ENCODE measurements at places on chromosomes 5 and 9.

DNA sequence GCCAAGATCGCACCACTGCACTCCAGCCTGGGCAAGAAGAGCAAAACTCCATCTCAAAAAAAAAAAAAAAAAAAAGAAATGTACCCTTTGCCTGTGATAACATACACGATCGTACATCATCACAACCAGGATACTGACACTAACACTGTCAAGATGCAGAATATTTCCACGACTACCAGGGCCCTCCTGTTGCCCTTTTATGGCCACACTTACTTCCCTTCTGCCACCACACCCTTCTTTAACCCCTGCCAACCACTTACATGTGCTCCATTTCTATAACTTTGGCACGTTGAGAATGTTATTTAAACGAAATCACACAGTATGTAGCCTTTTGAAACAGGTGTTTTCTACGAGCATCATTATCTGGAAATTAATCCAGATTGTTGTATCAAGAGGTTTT is 69.0 kb upstream of the OTULINL start:
- no peak for DNase-seq

DNA sequence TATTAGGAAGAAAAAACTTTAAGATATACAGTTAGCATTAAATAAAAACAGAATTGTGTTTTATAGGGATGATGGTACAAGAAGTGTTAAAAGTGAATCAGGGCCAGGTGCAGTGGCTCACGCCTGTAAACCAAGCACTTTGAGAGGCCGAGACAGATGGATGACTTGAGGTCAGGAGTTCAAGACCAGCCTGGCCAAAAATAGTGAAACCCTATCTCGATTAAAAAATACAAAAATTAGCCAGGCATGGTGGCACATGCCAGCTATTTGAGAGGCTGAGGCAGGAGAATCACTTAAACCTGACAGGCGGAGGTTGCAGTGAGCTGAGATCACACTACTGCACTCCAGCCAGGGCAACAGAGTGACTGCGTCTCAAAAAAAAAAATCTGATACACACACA is 282.9 kb upstream of the ATP10B start:
- no peak for DNase-seq

- no peak for DNase-seq
These were observed 78.0 kb downstream of the PTPRD start for GRCh38 chr9:10534850-10535249.

DNA sequence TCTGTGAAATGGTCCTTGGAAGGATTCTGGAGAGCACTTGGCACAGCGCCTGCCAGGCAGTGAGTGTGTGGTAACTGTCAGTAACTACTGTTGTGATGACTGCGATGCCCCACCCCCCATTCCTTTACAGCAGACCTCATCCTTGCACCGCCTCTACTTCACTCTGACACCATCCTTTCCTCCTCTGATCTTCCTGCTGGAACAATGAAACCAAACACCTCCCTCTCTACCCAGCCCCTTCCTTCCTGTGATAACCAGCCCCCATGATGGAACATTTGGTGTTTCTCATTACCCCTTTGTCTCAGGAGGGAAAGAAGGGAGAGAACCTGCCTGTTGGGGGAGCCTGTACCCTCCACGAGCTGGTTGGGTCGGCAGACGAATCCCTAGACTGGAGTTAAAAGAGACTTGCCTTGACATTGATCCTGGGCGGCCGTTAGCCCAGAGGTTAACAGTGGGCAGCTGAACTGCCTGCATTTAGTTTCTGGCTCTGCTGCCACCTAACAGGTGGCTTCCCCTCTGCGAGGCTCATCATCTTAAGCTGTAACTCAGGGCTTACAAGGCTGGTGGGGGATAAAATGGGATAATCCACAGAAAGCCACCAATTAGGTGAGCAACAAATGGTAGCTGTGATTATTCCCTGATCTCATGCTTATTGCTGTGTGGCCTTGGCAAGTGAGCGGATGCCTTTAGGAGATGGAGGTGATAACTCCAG is 34.2 kb upstream of the GRPEL2 start:
- no peak for DNase-seq

DNA sequence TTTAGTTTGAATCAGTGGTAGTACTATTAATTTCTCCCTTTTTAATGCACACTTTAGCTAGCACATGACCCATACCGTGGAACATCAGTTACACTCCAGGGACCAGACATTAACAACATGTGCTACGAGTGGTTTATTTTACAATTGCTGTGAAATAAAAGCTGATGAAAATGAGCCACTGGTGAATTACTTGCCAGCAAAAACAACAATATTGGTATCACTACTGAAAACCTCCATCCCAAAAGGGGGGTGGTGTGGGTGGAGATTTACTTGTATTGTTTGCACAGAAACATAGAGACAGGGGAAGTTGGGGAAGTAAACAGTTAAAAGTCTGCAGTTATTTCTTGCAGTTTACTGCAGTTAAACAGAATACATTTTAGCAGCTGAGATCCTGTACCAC is 369.6 kb upstream of the GRAMD2B start:
- no peak for DNase-seq

- DNase-seq: no peak
These were observed 77.4 kb downstream of the C7 start for GRCh38 chr5:40986666-40987065.

DNA sequence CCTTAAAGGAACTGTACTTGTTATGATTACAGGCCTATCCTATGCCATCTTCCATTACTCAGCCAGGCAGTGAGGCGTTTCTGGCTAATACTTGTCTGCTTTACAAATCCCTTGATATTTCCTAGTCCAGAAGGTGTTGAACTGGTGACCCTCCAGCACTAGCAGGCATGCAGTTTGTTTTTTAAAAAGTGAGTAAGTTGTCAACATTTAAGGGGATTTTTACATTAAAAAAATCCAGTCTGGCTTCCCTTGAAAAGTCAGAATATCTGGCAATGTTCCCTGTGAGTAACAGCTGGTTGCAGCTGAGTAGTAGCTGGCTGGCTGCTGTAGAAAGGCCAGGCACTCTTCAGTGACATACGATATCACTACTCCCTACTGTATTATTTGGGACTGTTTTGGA is 21.8 kb downstream of the GRIN3A start:
- no peak for DNase-seq

GRCh38 chr9:116951588-116952435 is 264.7 kb downstream of the TRIM32 start:
- no peak for DNase-seq

DNA sequence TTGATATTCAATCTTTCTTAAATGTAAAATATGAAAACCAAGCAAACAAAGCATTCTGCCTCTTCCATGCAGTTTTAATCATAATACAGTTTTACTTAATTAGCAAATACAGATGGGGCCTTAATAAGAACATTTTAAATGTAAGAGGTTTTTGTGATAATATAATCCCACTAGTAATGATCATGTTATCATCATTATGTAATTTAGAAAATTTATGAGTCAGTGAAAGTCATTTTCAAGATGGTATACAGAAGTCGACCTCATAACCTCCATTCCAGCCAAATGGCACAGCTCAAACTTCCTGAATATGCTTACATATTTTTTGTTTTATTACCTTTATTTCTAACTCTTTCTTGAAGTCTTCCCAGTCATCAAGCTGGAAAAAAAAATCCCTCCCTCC is 102.2 kb upstream of the GNA14 start:
- no peak for DNase-seq

- no peak for DNase-seq
These were observed 736.3 kb downstream of the TAF11L14 start for GRCh38 chr5:18370531-18370930.

DNA sequence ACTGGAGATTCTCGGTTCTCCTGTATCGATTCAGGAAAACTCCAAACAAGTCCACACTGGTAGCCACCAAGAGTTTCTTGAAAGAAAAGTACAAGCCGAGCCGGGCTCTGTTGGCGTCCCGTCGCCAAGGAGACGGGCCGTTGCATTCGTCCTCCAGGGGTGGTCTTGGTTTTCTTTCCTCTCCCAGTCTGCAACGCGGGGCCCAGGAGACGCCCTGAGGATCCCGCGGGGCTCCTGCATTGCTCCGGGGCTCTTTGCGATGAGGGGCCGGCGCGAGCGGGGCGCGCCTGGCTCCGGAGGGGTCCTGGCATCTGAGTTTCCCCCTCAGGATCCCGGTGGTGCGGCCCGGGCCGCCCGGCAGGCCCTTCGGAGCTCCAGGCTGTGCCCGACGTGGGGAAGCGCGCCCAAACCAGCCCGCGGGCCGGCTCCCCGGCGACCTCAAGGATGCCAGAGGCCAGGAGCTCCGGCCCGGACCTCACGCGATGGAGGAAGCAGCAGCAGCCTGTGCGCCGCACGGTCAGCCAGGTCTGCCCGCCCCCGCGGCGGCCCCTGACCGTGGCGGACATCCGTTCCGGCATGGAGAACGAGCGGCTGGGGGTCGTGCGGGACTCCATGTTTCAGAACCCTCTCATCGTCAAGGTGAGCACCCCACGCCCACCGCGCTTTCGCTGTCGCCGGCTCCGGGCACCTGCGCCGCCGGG is at the start of gene CFAP77:
Gene CFAP77, plus strand, starts transcription at position 384 of the 701 bp plus-strand sequence. Its CDS starts 61 bp downstream, at position 445.
- no peak for DNase-seq

GRCh38 chr5:89816038-89816437 is 593.5 kb downstream of the CETN3 start:
- no peak for DNase-seq

GRCh38 chr9:129398961-129399633 is 221.0 kb upstream of the IER5L start:
- no peak for DNase-seq

DNA sequence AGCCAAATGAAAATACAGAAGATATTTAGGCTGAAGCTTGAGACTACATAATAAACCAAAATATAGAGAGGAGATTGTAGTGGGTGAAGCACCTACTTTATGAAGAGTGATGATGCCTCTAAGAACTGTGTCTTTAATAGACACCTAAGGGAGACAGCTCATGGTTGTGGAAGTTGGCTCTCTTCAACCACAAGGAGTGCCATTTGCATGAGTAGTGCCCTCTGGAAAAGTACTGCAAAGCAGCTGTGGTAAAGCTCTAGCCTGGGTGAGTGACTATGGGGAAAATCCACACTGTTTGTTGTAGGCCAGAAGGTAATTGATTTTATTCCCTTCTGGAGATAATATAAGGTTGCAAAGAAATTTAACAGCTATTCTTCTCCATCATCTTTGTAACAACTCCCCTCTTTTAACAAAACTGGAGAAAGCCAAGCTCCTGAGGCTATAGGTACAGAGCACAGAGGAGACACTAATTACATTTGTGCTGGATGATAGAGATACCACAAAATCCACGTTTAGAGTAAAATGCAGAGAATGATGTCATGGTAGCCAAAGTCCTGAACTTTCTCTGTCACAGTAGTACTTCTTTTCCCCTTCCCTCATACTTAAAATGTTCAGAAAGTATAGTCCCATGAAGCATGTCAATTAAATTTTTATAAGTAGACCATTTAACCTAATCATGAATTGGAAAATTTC is 122.8 kb downstream of the STARD4 start:
- DNase-seq: no peak

DNA sequence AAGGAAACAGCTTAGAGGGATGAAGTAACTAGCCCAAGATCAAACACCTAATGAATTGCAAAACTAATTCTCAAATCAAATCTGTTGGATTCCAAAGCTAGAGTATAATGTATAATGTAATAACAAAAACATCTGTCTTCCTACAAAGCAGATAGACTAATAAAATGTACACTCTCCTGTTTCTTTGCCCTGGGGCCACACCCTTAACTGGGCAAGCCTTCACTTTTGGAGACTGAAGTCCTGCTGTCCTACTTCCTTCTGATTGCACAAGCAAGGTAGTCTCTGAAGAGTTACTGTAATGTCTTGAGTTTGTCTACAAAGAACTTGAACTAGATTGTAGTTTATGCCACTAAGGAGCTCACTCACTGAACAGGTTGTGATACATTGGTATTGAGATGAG is 2.5 kb downstream of the TTC1 start:
- no peak for DNase-seq

GRCh38 chr5:14239404-14239803 is 96.3 kb downstream of the TRIO start:
- DNase-seq: no peak

DNA sequence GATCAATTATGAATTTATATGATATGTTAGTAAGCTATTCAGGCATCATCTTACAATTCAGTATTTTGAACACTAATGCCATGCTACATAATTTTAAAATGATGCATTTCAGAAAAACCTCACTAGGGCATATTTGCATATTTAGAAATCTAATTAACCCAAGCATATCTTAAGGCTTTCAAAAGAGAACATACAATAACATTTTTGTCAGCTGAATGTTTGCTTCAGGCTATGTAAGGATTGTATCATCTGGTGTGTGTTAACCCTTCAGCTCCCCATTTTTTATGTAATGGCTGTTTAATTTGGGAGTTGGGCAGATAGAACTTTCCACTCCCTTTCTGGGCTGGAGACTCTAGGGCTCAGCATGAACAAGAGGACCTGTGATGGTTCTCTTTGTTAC is 299.1 kb upstream of the EFNA5 start:
- no peak for DNase-seq

DNA sequence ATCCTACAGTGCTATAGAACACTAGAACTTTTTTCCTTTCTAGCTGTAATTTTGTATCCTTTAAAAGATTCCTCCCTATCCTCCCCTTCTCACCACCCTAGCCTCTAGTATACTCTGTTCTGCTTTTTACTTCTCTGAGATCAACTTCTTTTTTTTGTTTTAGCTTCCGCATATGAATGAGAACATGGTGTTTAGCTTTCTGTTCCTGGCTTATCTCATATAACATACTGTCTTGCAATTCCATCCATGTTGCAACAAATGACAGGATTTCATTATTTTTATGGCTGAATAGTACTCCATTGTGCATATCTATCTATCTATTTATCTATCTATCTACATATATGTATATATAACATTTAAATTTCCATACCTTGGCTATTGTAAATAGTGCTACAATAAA is 126.0 kb upstream of the MAN2A1 start:
- no peak for DNase-seq

- no peak for DNase-seq
These were observed 23.8 kb downstream of the SH3RF2 start for GRCh38 chr5:145960166-145960565.

GRCh38 chr9:128552744-128553440 is 505 bp downstream of the SPTAN1 start:
- DNase-seq: peak; percentile 68

DNA sequence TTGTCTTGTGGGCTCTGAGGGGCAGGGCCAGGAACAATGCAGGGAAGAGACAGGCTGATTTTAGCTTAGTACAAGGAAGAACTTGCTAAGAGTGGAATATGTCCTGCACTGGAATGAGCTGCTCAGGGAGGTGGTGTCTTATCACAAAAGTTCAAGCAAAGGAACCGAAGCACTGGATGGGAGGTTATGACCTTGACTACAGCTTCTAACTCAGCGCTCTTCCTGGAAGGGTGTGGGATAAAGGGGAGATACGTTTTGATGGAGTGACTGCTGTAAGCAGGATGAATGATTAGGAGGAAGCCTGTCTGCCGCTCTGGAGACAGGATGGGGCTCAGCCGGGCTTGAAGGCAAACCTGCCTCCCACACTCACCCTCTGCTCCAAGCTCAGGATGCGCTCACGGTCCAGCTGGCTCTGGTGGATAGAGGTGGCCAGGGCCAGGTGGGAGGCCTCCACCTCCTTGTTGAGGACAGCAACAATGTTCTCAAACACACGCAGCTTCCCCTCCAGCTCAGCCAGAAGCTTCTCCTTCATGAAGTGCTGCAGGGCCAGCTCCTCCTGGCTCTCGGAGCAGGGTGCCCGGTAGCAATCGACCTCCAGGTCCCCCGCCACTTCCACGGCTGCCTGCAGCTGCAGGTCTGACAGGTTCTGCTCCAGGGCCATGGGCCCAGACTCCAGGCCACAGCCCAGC is 13.5 kb downstream of the TRAF1 start:
- DNase-seq: no peak

GRCh38 chr5:5652181-5652580 is 229.7 kb downstream of the ICE1 start:
- DNase-seq: no peak

GRCh38 chr5:160245506-160246086 is 16.3 kb downstream of the FABP6 start:
- DNase-seq: no peak

All from NCI-H526 (cell line).